ENCODE measurements at places on chromosomes 1 and 21.
A peak's percentile ranks its signal among the peaks of the same experiment; 100 is the strongest.

GRCh38 chr1:42753070-42753469 lies 13.0 kb upstream of the CLDN19 start:
- no peak for DNase-seq

GRCh38 chr1:215418876-215419447 lies 148.1 kb upstream of the KCTD3 start:
- no peak for DNase-seq

DNA sequence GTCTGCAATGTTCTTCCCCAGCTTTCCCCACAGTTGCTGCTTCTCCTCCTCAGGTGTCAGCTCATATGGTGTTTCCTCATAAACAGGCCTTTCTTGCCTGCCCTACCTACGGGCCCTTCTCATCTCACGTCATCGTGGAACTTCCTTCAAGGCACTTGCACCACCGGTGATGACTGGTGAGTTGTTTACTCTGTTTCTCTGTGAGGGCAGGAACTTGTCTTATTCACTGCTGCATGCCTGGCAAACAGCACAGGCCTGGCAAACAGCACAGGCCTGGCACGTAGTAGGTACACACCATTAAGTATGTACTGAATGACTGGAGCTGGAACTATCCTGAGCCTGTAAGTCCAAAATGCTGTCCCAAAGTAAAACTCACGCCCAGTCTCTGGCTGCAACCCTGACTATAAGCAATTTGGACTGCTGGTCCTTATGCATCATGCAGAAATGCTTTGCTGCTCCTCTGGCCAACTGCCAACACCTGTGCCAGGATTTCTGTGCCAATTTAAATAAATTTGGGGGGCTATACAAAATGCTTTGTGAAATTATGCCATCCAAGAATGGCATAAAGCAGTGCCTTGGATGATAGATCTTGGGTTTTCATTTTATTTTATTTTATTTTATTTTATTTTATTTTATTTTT lies 25.7 kb downstream of the STK40 start:
- no peak for DNase-seq

DNA sequence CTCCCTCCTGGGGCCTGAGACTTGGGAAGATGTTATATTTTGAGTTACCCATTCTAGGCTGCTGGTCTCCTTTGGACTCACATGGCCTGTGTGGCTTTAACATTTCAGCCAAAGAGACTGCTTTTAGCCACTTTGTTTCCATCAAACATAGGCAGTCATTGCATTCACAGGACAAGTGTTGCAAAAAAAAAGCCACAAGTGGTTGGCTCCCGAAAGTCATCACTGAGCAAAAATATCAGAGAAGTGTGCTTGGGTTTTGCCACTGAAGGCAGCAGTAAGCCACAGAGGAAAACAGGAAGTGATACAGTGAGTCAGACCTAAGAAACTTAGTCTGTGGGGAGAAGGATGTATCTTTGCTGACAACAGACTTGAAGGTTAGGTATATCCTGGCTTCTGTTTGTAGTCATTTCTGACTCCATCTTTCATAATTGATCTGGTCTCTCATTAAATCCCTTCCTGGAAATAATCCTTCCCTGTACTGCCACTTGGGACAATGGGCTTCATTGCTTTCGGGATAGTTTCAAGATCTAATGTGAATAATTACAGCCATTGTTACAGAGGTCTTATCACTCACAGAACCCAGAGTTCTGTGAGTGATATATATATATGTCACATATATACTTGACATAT lies 80.9 kb downstream of the COLGALT2 start:
- DNase-seq, result no peak

DNA sequence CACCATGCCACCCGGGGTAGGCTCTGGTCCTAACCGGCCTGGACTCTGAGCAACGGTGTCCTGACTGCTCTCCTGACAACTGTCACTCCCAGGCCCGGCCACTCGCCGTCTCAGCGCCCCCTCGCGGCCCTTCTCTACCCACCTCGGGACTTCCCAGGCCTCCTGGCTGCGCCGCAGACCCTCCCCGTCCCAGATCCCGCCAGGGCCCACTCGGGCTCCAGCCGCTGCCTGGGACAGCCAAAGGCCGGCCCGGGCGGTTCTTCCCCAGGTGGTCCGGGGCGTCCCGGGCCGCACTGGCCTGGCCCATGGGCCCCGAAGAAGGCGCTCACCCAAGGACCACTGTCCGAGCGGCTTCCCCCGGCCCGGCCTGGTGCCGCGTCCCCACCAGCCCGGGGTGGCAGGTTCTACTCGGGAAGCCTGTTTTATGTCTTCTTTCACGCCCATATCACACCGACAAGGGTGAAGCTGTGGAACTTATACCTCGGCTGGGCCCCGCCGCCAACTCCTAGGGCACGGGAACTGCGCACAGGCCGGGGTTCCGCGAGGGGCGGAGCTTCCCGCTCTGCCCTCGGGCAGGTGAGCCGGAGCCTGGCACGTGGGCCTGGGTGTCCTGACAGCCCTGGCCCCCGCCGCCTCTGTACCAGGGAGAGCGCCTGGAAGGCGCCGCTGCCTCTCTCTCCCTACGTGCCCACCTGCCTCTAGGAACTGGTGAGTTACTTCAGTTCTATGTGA lies 138.3 kb downstream of the TTLL7 start:
- peak; percentile 87 for DNase-seq

GRCh38 chr1:44740179-44740617 lies 561 bp downstream of the KIF2C start:
- DNase-seq, result no peak

DNA sequence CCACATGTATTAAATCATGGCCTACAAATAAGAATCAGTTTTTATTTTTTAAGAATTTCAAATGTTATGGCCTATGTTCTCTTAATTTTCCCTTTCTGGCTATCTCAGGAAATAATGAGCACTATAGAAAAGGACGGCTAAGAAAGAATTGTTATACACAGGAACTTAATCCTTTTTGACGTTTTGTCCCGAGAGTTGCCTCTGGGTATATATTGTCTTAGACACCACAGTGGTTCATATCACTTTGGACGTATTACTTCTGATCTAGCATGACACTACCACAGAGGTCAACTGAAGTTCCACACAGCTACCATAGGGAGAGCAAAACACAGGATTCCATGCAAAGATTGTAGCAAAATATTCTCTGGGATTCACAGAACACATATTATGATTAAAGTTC lies 307.6 kb downstream of the VAV3 start:
- no peak for DNase-seq

DNA sequence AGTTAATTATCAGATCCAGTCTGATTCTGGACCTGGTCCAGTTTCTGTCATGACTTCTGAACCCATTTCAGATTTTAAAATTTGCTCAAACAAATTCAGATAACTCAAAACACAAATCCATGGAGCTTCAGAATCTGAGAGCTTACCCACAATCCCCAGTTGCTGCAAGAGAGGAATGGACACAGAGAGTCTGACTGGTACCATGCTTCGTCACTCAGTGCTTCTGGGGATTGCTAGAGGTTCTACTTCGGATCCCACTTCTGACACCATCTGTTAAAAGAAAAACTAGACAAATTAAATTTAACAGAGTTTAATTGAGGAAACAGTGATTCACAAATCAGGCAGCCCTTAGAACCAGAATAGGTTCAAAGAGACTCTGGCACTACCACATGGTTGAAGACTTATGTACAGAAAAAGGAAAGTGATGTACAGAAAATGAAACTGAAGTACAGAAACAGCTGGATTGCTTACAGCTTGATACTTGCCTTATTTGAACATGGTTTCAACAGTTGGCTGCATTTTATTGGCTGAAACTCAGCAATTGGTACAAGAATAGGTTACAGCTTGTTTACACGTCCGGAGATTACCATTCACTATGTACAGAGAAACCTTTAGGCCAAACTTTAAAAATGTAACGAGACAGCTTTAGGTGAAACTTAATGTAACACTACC lies 60.7 kb upstream of the TEKT2 start:
- DNase-seq, result no peak

GRCh38 chr1:234558330-234558836 lies 51.6 kb downstream of the IRF2BP2 start:
- DNase-seq, result no peak

GRCh38 chr1:151326619-151327222 lies 495 bp downstream of the PI4KB start:
- DNase-seq, result no peak

- no peak for DNase-seq
Measured at GRCh38 chr1:95049935-95050334, 22.8 kb downstream of the ALG14 start.

- no peak for DNase-seq
Measured at GRCh38 chr1:185257950-185258208, 59.2 kb downstream of the IVNS1ABP start.

GRCh38 chr1:116674751-116675150 lies 7.2 kb upstream of the IGSF3 start:
- no peak for DNase-seq

Measured in H9 (cell line).